Mononuclear cell (primary cell): ENCODE measurements at places on chromosomes 2 and 18. TPM values are rescaled to one million over a fixed set of nuclear protein-coding genes. Genes with fewer than 3 reads are reported as not detected.

The GALR1 gene
- under 0.01 TPM for total RNA-seq

The NDUFB3 gene
- 13.9 TPM for total RNA-seq

The TSHZ1 gene
- 13.1 TPM for total RNA-seq

The REG3G gene
- not detected for total RNA-seq

The COL4A4 gene
- total RNA-seq: 0.21 TPM

The MERTK gene
- 3.7 TPM for total RNA-seq

The HAAO gene
- total RNA-seq: 3.9 TPM

The WDR35 gene
- total RNA-seq: 3.5 TPM

The ZNF892 gene
- 1.2 TPM for total RNA-seq

The CDH2 gene
- not detected for total RNA-seq

The PDE11A gene
- total RNA-seq: under 0.01 TPM

The SLC35F6 gene
- 30.3 TPM for total RNA-seq

The DNAH6 gene
- 0.31 TPM for total RNA-seq

The LRRTM1 gene
- not detected for total RNA-seq

The SPP2 gene
- not detected for total RNA-seq

The TYMS gene
- 0.63 TPM for total RNA-seq

The ADGRF3 gene
- 0.31 TPM for total RNA-seq

The ERFE gene
- total RNA-seq: 0.10 TPM

The CTAGE1 gene
- 0.10 TPM for total RNA-seq

The FOXD4L1 gene
- total RNA-seq: 0.10 TPM

The SPATS2L gene
- total RNA-seq: 3.5 TPM

The CDK5R2 gene
- not detected for total RNA-seq

The DIS3L2 gene
- total RNA-seq: 26.8 TPM

The MAB21L4 gene
- not detected for total RNA-seq

The TUBB8B gene
- not detected for total RNA-seq

The ADD2 gene
- 2.4 TPM for total RNA-seq
